ENCODE measurements at places on chromosomes 11 and 22.

DNA sequence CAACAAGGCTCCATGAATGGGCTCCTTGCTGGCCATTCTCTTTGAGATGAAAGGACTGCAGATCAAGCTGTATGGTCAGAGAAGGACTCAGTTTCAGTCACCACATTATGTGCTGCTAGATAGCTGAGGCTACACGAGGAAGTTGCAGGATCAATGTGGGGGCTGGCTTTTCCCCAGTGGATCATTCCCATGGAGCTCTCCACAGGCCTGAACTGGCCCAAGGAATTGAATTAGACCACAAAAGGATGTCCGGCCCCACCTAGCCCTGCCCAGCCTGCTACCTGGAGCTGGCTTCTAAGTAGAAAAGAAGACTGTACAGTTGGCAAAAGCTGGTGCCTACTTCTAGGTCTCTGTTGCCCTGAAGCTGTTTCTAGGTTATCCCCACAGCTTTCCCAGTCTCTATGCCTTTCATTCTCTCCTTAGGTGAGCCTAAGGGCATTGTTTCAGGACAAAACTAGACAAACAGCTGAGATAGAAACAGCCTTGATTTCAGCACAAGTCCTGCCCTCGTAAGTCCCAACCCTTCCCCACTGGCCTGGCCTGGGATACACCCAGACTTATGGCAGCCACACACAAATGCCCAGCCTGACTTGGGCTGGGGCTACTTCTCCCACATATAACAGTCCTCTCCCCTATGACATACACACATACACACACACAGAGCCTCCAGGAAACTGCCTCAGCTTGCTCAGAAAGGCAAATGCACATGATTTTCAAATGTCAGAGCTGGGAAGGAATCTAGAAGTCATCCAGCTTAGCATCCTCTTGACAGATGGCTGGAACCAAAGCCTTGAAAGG, 129.1 kb upstream of the NCAM1 start:
- no peak for DNase-seq

DNA sequence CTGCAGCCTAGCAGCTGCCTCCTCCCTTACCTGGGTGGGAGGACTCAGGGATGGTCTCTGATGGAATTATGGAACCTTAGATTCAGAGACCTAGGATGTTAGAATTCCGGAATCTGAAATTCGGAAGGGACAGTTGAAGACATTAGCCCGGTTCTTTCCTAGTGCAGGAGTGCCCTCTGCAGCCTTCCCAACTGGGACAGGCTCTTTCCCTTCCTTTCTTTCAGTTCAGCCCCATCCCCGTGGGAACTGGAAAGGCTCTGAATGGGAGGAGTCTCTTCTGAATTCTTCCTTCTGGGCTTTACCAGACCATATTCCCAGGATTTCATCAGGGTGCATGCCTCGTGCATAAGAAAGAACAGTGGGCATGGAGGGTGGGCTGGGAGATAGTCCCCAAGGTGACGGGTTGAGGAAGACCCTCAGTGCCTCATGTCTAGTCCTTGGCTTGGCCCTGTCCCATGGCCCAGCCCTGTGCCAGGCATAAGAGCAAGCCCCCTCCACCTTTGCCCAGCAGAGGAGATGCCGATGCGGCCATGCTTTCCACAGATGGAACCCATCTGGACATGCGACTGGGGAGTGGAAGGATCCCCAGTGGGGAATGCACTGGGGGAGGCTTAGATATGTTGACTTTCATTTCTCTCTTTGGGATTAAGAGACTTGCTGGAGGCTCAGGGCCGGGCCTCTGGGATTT, 14.4 kb downstream of the DNAJB13 start:
- DNase-seq, result no peak

DNA sequence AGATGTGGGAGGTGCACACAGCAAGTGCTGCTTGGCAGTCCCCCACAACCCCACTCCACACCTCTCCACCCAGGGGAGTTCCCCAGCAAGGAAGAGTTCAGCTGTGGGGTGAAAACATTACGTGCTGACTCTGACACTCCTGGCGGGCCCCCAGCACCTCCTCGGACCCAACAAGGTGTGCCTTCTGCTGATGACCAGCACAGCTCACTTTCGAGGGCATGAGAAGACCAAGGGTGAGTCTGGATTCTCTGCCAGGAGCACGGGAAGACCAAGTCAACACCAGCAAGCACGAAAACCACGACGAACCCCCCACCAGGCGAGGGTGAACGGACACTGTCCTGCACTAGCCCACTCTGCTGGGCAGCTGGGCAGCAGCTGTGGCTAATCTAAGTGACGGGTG, 1.4 kb downstream of the ALG12 start:
- DNase-seq, result no peak

- no peak for DNase-seq
These were observed 282.5 kb downstream of the TBC1D22A start for GRCh38 chr22:47044722-47045535.

GRCh38 chr11:33310720-33311500, 53.7 kb downstream of the HIPK3 start:
- no peak for DNase-seq

DNA sequence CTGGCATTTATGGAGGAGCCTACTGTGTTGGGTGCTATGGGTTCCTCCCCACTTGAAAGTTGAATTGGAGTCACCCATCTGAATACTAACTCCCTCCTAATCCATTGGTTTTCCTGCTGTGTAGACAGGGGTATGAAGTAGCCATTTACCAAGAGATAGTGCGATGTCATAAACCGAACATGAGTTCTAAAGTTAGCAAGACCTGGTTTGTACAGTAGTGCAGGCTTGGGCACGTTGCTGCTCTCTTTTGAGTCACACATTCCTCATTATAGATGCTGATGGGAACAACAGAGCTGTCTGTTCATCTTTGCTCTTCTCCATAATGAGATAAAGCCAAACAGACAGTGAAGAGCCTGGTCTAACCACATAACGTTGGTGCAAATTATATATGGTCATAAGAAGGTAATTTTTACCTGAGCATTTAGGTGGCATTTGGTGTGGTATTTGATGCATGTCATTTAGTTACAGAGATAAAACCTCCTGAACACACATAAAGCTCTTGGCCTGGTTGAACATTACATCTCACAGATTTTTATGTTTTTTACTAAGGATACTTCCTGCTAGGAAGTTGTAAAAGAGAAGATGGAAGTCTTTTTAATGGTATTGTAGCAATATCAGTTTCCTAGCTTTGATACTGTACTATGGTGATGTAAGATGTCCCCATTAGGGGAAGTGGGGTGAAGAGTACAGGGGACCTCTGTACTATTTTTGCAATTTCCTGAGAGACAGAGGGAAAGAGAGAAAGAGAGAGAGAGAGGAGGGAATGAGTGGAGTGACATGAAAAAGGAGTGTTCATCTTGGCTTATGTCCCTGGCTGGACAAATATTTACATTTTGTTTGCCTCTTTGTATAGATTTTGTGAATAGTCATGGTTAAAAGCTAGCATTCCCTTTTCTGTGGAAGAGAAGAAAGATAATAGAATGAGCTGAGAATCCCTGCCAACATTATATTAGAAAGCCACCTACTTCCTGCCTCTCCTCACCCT, 27.9 kb downstream of the GRAP2 start:
- no peak for DNase-seq

GRCh38 chr22:37079668-37080171, 28.2 kb downstream of the KCTD17 start:
- no peak for DNase-seq

DNA sequence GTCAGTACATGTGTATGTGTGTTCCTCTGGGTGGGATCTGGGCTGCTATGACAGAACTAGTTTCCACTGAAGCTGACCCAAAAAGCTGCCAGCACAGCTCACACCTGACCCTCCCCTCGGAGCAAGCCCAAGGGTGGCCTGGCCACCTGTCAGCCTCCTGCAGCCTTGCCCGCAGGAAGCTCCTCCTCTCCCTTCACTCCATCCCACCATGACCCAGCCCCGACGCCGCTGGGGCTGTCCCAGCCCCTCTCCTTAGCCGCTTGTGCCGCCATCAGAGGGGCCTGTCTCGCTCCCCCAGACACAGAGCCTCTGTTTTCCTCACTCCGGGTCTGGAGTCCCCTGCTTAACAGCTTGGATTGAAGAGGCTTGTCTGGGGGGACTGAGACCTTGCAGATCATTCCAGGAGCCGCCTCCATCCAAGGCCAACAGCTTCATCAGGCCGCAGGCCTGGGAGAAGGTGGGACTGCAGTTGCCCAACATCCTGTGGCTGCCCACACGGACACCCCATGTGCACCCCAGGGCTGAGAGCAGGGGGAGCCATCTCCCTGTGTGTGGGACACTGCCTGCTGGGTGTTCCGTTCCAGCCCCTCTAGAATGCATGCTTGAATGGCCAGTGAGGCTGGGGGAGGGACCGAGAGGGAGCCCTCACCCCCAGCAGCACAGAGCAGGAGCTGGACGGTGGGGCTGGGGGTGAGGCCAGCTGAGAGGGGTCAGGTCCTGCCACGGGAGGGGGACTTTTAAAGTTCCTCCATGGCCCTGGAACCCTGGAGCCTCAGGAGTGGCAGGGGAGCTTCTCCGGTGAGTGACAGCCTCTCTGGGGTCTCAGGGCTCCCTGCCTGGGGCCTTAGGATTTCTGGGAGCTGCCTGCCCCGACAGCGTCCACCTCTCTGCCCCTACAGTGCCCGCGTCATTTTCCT, 696 bp downstream of the MRGPRF start:
- DNase-seq, result no peak

DNA sequence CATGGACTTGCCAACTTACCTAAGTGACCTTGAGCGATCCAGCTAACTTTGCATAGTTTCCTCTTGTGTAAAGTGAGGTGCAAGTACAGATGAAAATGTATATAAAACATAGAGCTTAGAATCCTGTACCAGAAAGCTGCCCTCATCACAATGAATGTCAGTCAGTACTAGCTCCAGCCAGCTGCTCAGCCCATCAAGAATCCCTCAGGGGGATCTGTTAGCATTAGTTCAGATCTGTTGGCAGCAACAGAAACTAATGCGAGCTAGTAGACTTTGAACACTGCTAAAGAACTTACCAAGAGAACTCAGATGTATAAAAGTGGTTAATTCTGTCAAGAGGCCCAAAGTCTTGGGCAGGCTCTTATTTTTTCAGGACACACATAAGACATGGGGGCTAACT, 6.3 kb upstream of the C11orf91 start:
- DNase-seq, result no peak

DNA sequence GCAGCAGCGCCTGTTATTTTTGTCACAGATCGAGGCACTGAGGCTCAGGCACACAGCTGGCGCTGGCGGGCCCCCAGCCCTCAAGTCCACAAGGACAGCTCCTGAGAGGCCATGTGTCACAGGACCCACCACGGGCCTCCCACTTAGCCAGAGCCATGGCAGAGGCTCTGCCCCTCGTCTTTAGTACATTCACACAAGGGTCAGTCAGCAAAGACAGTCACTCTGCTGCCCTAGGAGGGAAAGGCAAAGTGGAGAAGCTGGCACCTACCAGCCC, 29.1 kb downstream of the GNAZ start:
- DNase-seq, result no peak

GRCh38 chr11:2118677-2119076, 20.5 kb downstream of the IGF2 start:
- DNase-seq, result no peak

- DNase-seq, result no peak
These were observed 105.1 kb upstream of the B3GAT1 start for GRCh38 chr11:134517115-134517514.

GRCh38 chr11:74006743-74007304, 2.1 kb downstream of the UCP3 start:
- DNase-seq, result no peak

- no peak for DNase-seq
These were observed 104.3 kb downstream of the TRAF6 start for GRCh38 chr11:36405585-36406367.

GRCh38 chr11:120137187-120137610, 714 bp downstream of the TRIM29 start:
- DNase-seq, result no peak

DNA sequence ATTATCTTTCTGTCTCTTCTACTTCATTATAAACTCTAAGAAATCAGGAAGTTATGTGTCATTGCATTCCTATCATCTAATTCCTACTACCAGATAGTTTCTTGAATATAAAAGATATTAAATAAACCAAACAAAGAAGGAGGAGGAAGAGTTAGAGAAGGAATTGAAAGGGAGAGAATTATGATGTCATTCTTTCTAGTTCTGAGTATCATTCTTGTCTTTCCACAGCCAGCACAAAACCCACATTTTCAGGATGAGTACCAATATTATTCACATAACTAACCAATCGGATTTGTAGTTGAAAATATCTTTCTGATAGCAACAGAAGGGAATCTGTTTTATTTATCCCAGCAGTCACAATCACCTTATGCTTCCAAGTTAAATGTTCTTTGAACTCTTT, 13.3 kb downstream of the MS4A13 start:
- no peak for DNase-seq

GRCh38 chr11:32489464-32489863, 54.1 kb upstream of the WT1 start:
- no peak for DNase-seq

GRCh38 chr11:34749666-34750659, 129.1 kb downstream of the EHF start:
- DNase-seq, result no peak

GRCh38 chr11:65426839-65427690, 4.5 kb downstream of the NEAT1 start:
- DNase-seq, result no peak

GRCh38 chr11:22459048-22459447, 120.9 kb downstream of the SLC17A6 start:
- no peak for DNase-seq

- DNase-seq, result no peak
These were observed 26.8 kb upstream of the CELSR1 start for GRCh38 chr22:46564084-46564714.

DNA sequence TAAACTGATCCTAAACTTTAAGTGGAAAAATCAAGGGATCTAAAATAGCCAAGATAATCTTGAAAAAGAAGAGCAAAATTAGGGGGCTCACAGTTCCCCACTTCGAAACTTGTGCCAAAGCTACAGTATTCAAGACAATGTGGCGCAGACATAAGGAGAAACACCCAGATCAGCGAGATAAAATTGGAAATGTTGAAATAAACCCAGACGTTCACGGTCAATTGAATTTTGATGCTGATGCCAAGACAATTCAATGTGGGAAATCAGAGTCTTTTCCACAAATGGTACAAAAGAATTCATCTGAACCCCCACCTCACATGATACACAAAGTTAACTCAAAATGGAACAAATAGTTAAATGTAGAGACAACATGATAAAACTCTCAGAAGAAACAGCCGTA, 601.6 kb downstream of the BRD1 start:
- no peak for DNase-seq

GRCh38 chr22:50274311-50274710, 4.1 kb upstream of the MAPK11 start:
- DNase-seq, result peak; percentile 27

DNA sequence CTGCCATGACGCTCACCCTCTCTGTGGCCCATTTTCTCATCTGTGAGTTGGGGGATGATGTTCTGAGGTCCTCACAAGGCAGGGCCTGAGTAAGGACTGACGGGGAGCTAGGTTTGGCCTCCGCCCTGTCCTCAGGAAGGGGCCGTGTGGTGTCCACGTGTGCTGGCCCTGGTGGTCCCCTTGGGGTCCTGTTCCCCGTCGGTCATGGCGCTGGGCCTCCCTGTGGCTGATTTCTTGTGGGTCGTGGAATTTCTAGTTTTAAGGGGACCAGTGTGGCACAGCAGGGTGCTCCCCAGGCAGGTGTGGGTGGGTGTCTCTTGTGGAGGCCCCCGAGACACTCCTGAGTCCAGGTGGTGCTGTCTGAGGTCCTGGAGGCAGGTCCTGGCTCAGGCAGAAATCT, 5.9 kb downstream of the LINC01488 start:
- DNase-seq, result no peak

Measured in stimulated activated CD4-positive, alpha-beta T cell treated with anti-CD3 and anti-CD28 coated beads, Interleukin-1b, Interleukin-23, amount 100 ng/mL, for 1 hour (primary cell).